ENCODE measurements at places on chromosomes 2 and 18.

- no peak for DNase-seq
Measured at GRCh38 chr2:161586517-161587167, 37.6 kb upstream of the SLC4A10 start.

DNA sequence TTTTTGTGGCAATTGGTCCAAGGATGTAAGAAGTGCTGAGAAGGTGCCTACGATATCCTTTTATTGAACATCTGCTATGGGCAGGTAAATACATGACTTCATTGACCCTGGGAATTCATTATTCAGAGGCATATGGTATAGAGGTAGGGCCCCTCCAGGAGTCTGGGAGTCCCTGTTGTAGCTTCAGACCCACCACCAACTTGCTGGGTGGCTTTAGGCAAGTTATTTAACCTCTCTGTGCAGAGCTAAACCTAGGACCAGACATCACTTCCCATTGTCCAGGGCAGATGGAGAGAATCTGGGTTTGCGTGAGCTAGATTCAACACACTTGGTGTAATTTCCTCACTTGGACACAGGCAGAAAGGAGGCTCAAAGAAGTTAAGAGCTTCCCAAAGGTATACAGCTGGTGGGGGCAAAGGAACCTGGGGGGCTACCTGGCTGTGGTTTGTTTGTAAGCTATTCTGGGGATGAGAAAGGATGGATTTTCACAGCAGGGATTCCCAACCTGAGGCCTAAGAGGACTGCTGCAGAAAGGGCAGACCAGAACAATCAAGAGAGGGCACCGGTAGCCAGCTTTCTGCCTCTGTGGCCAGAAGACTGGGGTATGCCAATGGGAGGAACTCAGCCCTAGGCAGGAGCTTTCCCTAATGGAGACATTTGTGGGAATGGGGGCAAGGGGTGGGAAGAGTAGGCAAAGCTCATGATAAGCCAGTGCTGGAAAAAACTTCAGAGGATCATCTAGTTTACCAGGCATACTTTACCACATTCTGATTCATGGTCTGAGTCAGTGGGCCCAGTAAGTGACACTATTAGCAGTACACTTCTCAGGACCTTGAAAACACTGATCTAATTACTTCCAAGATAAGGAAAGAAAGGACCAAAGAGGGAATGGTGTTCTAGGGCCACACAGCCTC is 102.7 kb upstream of the SMAD2 start:
- DNase-seq: no peak

- no peak for DNase-seq
Measured at GRCh38 chr18:55466789-55467188, 121.2 kb downstream of the TCF4 start.

DNA sequence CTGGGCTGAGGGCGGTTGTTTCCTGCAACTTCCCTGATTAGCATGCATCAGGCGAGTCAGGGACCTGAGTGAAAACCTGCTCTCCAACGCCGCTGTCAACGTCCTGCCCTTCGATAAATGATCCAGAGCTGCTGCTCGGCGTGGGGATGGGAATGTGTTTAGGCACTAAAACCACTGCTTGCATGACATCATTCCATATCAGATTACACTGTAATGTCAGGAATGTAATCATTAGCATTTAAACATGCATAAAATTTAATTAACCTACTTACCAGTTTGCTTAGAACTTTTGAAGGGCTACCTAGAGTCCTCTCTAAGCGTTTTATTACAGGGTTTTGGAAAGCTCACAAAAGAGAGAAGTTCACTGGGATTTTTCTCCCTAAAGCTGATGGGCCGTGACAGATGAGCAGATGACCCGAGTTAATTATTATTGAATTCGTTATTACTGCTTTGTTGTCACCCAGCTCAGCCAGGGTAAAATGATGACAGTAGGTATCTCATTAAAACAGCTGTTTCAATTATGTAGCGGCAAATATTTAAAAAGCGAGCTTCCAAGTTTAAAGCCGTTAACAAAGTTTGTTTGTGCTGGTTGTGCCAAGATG is 685.6 kb upstream of the SALL3 start:
- no peak for DNase-seq

- no peak for DNase-seq
Measured at GRCh38 chr2:1676913-1677820, 67.1 kb downstream of the PXDN start.

DNA sequence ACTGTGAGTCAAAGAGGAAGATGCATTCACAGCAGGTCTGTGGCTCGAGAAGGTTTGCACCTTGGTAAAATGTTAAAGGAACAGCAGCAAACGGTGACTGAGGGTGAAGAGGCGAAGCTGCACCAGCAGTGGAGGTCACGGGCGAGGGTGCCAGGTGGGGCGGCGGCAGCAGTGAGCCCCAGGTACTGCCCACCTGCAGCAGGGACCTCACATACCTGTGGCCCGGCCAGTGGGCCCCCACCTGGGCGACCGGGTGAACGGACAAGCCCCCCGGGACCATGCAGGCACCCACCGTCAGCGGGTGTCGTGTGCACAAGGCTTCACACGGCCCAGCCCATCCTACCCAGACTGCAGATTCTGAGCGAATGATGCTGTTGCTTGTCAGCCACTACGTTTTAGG is 23.6 kb upstream of the KCNG2 start:
- no peak for DNase-seq

GRCh38 chr2:85476624-85477023 is 58.1 kb downstream of the SH2D6 start:
- DNase-seq: no peak

GRCh38 chr2:187554011-187554703 is at the start of gene TFPI:
Gene TFPI (minus strand): TSS chr2:187554435. CDS start chr2:187503768, 50,667 bp downstream.
- no peak for DNase-seq

DNA sequence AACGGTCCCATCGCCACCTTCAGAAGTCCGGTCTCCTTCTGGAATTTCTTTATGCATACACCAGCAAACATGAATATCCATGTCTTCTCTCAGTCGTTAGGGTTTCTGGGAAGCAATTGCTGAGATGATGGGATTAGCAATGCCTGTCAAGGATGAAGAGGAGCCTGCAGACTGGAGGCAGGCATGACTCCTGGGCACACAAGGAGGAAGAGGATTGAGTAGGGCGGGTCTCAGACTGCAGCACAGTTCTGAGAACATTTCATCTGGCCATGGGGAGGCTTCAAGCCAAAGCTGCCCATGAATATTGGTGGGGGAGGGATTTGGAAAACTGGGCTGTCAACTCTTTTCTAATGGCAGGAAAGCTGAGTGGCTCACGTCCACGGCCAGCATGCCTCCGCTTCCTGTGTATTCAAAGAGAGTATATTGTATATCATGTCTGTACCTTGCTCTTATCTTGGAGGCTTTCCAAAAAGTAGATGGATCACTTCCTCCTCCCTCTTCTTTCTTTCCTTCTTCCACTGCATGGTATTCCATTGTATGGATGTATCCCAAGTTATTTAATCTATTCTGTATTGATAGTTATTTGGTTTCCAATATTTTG is 24.5 kb downstream of the MC2R start:
- DNase-seq: no peak

- DNase-seq: no peak
Measured at GRCh38 chr2:83517727-83518368, 941.2 kb downstream of the SUCLG1 start.

DNA sequence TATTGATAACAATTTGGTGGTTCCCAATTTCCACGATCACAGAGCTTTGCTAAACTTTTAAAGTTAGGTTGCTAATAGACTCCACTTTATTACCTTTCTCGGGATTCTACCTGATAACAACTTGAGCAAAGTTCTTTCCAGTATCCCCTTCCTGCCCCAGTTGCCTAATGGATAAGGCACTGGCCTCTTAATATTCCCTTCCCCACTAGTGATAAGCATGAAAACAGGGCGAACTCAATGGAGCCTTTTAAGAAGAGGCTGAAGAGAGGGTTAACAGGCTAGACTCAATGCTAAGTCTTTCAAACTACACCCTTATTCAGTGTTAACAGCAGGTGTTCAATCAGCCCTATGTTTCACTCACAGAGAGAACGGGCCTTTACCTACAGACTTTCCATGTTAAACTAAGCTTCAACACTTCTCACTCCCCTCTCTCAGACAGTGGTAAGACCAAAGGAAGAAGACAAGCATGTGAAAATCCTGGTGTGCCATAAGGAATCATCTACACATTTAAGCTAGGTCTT is 75.8 kb downstream of the ANKRD44 start:
- DNase-seq: no peak

DNA sequence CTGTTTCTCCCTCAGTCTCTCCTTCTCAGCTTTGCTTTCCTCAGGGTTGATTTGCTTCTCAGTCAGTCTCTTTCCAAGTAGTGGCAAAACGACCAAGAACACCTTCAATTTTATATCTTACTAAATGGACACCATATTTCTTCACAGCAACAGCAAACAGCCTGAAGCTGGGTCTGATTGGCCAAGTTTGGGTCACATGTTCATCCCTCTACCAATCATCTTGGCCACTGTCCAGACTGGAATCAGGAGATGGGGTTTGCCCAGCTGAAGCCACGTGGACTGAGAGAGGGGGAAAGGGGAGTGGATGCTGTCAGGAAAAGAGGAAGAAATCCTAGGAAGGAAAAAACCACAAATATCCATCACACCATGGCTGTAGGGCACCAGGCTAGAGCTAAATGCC is 42.0 kb upstream of the ACMSD start:
- no peak for DNase-seq

- DNase-seq: peak; percentile 32
Measured at GRCh38 chr2:54572262-54572635, 116.1 kb downstream of the SPTBN1 start.

GRCh38 chr2:151760139-151760650 is 25.9 kb upstream of the NEB start:
- DNase-seq: no peak

DNA sequence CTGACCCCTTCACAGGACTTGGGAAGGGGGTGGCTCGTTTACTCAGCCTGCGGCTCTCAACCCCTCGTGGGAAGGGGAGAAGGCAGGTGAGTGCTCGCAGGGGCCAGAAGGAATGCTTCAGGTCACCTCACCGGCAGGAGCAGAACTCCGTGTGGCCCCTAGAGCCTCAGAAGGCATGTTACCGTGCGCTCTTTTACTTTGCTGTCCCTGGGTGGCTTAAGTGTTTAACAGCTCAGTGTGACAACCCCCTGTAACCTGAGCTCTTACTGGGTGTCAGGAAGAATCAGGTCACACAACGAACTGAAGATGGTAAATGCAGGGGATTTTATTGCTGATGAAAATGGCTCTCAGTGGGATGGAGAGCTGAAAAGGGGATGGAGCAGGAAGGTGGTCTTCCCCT is 1235.4 kb downstream of the LRP1B start:
- no peak for DNase-seq

GRCh38 chr2:63544017-63544627 is 44.2 kb downstream of the WDPCP start:
- DNase-seq: no peak

GRCh38 chr2:157447031-157447430 is 3.1 kb upstream of the CYTIP start:
- DNase-seq: no peak

GRCh38 chr2:128660836-128661235 is 342.2 kb upstream of the HS6ST1 start:
- no peak for DNase-seq

- DNase-seq: no peak
Measured at GRCh38 chr2:239140346-239141020, 260.3 kb downstream of the HDAC4 start.

DNA sequence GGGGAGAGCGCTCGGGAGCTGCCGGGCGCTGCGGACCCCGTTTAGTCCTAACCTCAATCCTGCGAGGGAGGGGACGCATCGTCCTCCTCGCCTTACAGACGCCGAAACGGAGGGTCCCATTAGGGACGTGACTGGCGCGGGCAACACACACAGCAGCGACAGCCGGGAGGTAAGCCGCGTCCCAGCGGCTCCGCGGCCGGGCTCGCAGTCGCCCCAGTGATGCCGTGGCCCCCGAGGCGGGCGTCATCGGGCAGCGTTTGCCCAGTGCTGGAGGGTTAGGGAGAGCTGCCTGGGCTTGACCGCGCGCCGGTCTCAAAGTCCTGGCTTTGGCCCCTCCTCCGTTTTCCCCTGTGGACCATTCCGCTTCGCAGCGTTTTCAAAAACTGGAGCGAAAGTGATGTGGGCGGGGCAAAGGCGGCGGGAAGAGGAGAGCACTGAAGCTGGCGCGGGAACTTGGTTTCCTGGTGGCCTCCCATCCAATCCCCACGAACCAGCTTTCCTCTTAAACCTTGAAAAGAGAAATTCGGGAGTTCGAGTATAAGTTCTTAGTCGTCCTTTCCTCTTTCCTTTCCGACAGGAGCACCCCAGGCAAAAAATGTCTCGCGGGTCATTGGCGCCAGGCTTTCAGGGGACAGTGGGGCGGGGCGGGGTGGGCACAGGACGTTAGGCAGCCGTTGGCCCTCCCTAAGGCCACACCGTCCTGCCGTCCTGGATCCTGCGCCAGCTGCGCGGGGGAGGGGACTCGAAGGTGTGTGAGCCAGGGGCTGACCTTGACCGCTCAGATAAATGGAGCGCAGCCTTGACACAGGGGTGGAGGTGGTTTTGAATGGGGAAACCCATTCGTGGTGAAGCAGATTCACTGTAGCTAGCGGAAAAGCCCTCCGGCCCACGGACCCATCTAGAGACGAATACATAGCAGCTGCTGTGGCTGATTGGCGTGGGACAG is 821 bp downstream of the TYMS start:
- DNase-seq: peak; percentile 85

GRCh38 chr2:38394903-38395341 is 17.8 kb upstream of the ATL2 start:
- no peak for DNase-seq
